Purkinje cell (primary cell): ENCODE measurements at places on chromosomes 13 and 19. TPM values are rescaled to one million over a fixed set of nuclear protein-coding genes. Genes with fewer than 3 reads are reported as not detected.

Gene ZNF667
- 15.0 and 15.1 TPM in 2 replicates for polyA plus RNA-seq

Gene SOHLH2
- 0.63 and 1.1 TPM in 2 replicates for polyA plus RNA-seq

Gene GADD45GIP1
- 11.9 and 15.4 TPM in 2 replicates for polyA plus RNA-seq

Gene CD22
- 0.28 TPM in 1 of 2 replicates, not detected in the other for polyA plus RNA-seq

Gene RNF17
- polyA plus RNA-seq, result not detected in 2 replicates

Gene FFAR3
- not detected in 2 replicates for polyA plus RNA-seq

Gene IRS2
- polyA plus RNA-seq, result 8.9 and 11.9 TPM in 2 replicates

Gene ZNF528
- polyA plus RNA-seq, result 16.5 and 41.8 TPM in 2 replicates

Gene COMP
- polyA plus RNA-seq, result not detected in 2 replicates

Gene FCER2
- polyA plus RNA-seq, result not detected in 2 replicates

Gene TEX30
- polyA plus RNA-seq, result 64.3 and 87.1 TPM in 2 replicates

Gene MAP2K2
- 7.0 and 11.9 TPM in 2 replicates for polyA plus RNA-seq

Gene S1PR5
- 0.32 TPM in 1 of 2 replicates, not detected in the other for polyA plus RNA-seq

Gene STARD13
- 3.7 and 7.8 TPM in 2 replicates for polyA plus RNA-seq

Gene SIX5
- polyA plus RNA-seq, result not detected in 2 replicates

Gene ERICH6B
- polyA plus RNA-seq, result 1.3 TPM in 1 of 2 replicates, not detected in the other

Gene OR4F17
- not detected in 2 replicates for polyA plus RNA-seq

Gene ICAM4
- polyA plus RNA-seq, result not detected in 2 replicates

Gene SELENOV
- polyA plus RNA-seq, result not detected in 2 replicates

Gene ZNF580
- polyA plus RNA-seq, result 8.2 and 11.4 TPM in 2 replicates

Gene CGB3
- polyA plus RNA-seq, result not detected in 2 replicates

Gene PSG1
- 0.67 TPM in 1 of 2 replicates, not detected in the other for polyA plus RNA-seq

Gene ASF1B
- polyA plus RNA-seq, result not detected in 2 replicates

Gene RDH8
- not detected in 2 replicates for polyA plus RNA-seq

Gene CBLC
- polyA plus RNA-seq, result not detected in 2 replicates

Gene CD79A
- polyA plus RNA-seq, result not detected in 2 replicates

Gene SLC25A41
- not detected in 2 replicates for polyA plus RNA-seq

Gene SWSAP1
- polyA plus RNA-seq, result 1.2 TPM in 1 of 2 replicates, not detected in the other

Gene IZUMO2
- polyA plus RNA-seq, result 1.0 TPM in 1 of 2 replicates, not detected in the other

Gene SIGLEC11
- polyA plus RNA-seq, result not detected in 2 replicates

Gene DPY19L3
- polyA plus RNA-seq, result 9.1 and 11.5 TPM in 2 replicates

Gene LILRA1
- not detected in 2 replicates for polyA plus RNA-seq

Gene PAN3
- 9.3 and 11.6 TPM in 2 replicates for polyA plus RNA-seq

Gene SPTBN4
- 3.2 and 3.4 TPM in 2 replicates for polyA plus RNA-seq

Gene FXYD3
- 0.67 and 3.5 TPM in 2 replicates for polyA plus RNA-seq

Gene ZNF414
- polyA plus RNA-seq, result 0.31 TPM in 1 of 2 replicates, not detected in the other

Gene CBARP
- 0.25 and 0.26 TPM in 2 replicates for polyA plus RNA-seq

Gene BICRA
- polyA plus RNA-seq, result 0.50 and 0.60 TPM in 2 replicates
